Fibroblast of skin of scalp (primary cell): ENCODE measurements at places on chromosomes 11 and 22.

GRCh38 chr11:61153593-61154095, 7.6 kb downstream of the VPS37C start:
- no peak for DNase-seq

- DNase-seq, result no peak
Measured at GRCh38 chr22:34763496-34763895, 302.5 kb upstream of the ISX start.

DNA sequence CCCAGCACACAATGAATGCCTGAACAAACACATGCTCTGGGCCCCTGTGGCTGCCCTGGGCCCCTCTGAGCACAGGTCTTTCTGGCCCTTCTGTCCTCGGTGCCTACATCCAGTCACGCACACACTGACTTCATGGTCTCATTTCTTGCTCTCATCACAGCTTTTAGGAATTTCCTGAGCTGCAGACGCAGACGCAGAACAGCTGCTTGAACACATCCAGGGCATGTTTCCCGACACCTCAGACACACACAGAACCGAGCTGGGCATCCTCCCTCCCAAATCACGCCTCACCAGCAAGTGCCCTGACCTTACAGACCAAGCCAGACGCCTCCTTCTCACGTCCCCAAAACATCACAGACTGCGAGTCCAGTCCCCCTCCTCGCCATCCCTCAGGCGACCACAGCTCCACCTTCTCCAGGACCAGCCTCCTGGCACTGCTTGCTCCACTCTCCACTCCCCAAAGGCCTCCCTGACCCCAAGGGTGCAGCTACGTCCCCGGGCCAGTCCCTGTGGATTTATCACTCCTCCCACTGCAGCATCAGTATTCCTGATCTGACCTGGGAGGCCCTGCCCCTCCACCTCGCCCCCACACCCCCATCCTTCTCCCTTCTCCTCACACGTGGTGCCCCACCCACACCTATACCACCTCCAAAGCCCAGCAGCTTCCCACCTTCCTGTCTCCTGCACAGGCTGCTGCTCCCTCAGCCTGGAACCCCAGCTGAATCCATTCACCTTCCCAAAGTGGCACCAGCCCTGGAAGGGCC, 12.9 kb downstream of the SIRT3 start:
- DNase-seq, result no peak

DNA sequence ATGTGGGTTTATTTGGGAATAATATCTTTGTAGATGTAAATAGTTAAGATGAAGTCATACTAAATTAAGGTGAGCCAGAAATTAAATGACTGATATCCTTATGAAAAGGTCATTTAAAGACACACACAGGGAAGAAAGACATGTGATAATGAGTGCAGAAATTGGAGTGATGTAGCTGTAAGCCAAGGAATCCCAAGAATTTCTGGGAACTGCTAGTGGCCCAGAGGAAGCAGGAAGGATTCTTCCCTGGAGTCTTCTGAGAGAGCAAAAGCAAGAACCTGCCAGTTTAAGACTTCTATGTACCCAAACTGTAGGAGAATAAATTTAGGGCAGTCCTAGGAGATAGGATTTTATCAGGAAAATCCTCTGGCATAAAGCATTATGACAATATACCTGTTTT, 66.9 kb downstream of the LRRC4C start:
- peak; percentile 23 for DNase-seq

DNA sequence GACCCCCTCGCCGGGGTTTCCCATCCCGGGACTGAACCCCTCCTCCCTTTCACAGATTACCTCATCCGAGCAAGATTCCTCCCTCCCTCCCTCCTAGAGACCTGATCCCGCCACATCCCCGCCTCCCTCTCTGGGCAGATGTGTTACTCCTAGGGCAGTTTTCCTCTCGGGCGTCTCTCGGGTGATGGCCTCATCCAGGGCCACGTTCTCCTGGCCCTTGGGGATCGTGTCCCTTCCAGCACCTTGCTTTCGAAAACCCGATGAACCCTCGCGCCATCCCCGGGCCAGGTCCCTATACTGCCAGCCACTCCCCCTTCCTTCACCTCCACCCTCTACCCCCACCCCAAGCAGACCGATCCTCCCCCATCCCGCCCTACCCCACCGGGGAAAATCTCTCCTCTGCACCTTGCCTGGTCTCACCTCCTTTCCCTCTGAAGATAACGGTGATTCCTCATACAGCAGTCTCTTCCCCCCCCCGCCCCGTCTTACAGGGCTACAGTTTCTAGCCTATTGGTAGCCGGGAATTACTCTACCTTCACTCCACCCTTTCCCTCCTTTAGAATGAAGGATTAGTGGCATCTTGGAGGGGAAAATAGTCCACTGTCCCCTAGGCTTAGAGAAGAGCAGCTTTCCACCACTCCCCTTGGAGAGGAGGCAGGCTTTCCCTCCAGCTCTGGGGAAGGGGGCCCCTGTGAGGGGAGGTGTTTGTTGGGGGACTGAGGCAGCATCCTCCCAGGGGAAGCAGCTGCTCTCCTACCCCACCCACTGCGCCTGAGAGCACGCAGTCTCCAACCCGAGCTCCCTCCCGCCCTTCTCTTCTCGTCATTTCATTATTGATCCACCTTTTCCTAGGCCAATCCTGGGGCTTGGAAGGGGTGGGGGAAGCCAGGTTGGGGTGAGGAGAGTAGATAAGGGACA, 1.2 kb downstream of the KMT2A start:
- DNase-seq, result peak; percentile 31

DNA sequence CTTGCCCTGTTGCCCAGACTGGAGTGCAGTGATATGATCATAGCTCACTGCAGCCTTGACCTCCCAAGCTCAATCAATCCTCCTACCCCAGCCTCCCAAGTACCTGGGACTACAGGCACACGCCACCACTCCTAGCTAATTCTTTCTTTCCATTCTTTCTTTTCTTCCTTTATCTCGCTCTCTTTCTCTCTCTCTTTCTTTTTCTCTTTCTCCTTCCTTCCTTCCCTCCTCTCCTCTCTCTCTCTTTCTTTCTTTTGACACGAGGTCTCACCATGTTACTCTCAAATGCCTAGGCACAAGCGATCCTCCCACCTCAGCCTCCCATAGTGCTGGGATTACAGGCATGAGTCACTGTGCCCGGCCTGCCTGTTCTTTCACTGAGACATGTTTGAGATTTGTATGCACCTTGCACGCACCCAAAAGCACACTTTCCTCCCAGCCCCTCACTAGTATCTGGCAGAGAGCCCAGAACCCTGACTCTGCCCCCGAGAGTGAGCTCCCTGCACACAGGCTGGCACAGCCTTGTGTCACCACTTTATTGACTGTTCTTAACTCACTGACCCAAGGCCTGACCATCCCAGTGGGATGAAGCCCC, 56.8 kb downstream of the CD6 start:
- no peak for DNase-seq

- no peak for DNase-seq
Measured at GRCh38 chr11:60991457-60991856, 20.0 kb downstream of the CD6 start.

GRCh38 chr22:44309137-44309536, 3.6 kb downstream of the SHISAL1 start:
- peak; percentile 95 for DNase-seq

- DNase-seq, result no peak
Measured at GRCh38 chr22:38167988-38168407, 13.6 kb downstream of the PLA2G6 start.

GRCh38 chr11:59152312-59152951, 9.8 kb downstream of the FAM111A start:
- no peak for DNase-seq

DNA sequence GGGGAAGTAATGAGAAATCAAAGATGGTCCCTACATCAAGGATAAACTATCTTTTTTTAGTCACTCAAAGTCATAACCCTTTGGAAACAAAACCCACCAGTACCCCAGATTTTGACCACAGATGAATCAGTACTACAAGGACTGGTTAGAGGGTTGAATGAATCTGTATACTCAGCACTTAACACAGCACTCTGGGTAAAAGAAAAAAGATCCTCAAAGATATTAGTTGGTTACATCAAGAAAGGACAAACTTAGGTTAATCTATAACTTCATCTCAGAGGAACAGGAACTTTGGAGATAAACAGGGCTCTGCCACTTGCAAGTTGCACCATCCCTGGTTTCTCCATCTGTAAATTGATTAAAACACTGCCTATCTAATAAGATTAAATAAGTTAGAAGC, 18.8 kb downstream of the SC5D start:
- no peak for DNase-seq

- DNase-seq, result no peak
Measured at GRCh38 chr11:17604201-17604914, 57.3 kb downstream of the OTOG start.

- peak; percentile 43 for DNase-seq
Measured at GRCh38 chr22:35548722-35549112, 8.1 kb downstream of the RASD2 start.

GRCh38 chr11:41379084-41379483, 80.4 kb downstream of the LRRC4C start:
- DNase-seq, result peak; percentile 17

DNA sequence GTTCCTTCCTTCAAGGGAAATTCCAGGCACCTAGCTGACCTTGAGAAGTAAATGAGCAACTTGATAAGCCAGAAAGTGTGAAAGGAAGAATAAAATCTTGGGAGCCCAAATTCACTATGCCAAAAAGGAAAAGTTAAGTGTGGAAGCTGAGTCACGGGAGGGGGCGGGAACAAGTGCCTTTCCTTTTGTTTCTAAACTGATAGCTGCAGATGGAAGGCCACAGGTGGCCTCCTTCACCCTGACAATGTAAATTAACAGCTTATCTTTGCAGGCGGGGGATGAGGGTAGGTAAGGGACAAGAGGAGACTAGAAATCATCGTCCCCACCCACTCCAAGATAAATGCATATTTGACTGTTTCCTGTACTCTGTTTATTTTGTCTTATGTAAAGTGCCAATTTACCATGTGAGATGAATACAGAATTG, 36.4 kb upstream of the TREH start:
- no peak for DNase-seq

DNA sequence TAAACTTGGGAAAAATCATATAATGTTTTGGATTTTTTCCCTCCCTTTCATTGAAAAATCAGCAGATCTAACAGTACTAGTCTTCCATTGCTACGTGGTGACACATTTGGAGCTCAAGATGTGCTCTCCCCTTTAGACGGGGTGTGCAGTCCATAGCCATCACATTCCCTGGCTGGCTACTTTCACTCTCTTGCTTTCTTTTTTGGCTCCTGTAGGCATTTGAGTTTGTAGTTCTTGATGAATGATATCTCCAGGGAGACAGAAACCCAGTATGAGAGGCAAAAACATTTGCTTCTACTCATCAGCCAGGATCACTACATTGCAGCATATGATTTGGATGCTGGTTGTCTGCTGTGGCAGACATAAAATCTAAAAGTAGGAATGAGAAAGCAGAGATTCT, 12.1 kb downstream of the CCDC81 start:
- DNase-seq, result peak; percentile 30

DNA sequence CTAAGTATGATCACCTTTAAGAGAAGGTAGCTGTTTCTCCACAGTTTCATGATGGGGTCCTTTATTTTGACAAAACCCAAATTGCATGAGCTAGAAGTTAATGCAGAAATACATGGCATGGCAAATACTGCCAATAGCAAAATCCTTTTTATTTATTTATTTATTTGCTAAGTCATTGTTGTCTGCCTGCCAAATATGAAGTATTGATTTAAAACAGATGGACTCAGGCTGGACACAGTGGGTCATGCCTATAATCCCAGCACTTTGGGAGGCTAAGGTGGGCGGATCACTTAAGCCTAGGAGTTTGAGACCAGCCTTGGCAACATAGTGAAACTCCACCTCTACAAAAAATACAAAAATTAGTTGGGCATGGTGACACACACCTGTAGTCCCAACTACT, 52.4 kb downstream of the LARGE2 start:
- DNase-seq, result peak; percentile 54

DNA sequence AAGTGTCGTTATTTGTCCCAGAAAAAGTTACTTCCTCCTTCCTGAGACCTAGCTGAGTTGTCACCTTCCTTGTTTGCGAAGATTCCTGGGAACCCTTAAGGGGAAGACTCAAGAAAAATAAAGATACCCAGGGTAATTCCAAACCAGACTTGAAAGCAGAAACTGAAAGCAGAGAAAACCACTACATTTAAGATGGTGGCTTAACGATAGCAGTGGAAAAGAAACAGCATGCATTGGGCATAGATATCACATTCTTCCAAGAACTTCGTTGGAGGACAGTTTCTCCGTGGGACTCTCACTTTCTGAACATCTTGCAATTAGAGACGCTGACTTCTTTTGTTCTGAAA, 89.1 kb downstream of the FAM76B start:
- DNase-seq, result no peak

DNA sequence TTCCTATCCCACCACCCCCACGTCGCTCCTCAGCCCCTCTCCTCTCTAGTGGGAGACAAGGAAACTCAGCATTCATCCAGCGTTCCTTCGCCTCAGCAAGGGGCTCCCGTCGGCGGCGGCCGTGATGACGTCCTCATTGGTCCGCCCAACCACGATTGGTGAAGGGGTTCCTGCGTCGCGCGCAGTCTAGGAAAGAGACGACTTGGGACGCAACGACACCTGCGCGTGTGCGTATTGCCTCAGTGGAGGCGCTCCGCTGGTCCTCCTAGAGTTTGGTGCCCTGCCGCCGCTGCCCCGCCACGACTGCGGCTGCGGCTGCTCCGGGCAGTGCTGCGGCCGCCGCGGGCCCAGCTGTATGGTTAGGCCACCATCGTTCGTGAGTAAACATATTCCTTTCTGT, 56.6 kb downstream of the CCDC81 start:
- no peak for DNase-seq

GRCh38 chr11:133337951-133338418, 194.3 kb downstream of the OPCML start:
- DNase-seq, result no peak

GRCh38 chr11:13126430-13126829, 117.3 kb downstream of the RASSF10 start:
- DNase-seq, result peak; percentile 58

DNA sequence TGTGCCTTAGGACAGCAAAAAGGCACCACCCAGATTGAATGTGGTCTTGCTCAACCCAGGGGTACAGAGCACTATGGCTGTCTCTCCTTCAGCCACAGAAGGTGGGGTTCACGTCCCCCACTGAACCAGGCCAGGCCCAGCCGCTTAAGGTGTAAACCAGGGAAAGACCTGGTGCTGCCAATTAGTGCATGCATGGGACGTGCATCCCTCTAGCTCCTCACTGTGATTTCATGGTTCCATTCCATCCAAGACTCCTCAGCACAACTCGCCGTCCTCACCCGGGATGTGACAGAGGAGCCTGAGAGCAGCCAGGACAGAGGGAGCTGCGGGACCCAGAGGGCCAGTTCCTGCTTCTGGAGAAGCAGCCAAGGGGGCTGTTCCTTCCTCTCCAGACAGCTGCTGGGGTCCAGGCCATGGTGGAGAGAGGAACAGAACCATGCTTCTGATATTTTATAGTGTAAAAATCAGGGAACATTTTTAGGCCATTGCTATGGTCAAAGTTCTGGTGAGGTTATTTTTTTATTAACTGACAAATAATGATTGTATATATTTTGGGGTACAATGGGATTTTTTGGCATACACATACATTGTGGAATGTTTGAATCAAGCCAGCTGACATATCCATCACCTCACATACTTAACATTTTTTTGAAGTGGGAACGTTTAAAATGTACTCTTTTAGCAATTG, 492.2 kb upstream of the B3GAT1 start:
- DNase-seq, result no peak
